ENCODE measurements at places on chromosomes 2 and 18.

DNA sequence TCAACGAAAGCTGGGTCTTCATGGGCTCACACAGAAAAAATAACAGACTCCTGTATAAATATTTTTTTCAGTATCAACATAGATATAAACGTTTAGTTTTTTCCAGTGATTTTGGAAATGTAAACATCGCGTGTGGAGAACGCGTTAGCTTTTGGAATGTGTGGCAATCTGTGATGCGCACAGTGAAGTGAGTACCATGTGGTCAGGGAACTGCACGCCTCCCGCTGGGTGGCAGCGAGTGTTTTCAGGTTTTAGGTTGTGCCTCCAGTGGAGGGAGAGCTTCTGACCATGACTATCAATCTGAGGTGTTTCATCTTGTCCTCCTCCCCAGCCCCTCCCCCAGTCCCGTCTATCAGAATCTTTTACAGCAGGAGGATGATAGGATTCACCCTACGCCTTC is 127.8 kb downstream of the ARHGAP28 start:
- no peak for DNase-seq

DNA sequence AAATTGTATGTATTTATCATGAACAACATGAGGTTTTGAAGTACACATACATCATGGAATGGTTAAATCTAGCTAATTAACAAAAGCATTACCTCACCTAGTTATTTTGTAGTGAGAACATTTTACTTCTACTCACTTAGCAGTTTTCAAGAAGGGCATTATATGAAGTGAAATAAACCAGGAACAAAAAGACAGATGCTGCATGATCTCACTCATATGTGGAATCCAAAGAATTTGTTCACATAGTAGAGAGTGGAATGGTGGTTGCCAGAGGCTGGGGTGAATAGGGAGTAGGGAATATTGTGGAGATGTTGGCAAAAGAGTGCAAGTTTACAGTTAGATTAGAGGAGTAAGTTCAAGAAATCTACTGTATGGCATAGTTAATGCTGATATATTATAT is 292.0 kb downstream of the ASXL3 start:
- no peak for DNase-seq

DNA sequence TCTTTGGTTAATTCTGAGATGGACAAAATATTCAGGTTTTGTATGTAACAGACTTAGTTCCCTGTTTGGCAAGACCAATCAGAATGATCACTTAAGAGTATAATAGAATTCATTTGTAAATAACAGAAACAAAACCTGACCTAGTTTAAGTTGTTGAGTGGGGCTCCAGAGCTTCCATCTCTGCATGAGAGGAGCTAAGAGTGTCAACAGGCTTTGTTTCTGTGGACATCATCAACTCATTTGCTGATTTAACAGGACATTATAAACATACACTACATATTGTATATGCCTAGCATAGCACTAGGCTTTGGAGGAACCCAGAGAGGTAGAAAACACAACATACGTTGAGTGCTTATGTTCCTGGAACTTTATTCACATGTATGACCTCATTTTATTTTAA is 75.3 kb upstream of the TRIB2 start:
- DNase-seq = no peak

GRCh38 chr2:143231254-143231645 is 102.0 kb downstream of the ARHGAP15 start:
- DNase-seq = no peak

DNA sequence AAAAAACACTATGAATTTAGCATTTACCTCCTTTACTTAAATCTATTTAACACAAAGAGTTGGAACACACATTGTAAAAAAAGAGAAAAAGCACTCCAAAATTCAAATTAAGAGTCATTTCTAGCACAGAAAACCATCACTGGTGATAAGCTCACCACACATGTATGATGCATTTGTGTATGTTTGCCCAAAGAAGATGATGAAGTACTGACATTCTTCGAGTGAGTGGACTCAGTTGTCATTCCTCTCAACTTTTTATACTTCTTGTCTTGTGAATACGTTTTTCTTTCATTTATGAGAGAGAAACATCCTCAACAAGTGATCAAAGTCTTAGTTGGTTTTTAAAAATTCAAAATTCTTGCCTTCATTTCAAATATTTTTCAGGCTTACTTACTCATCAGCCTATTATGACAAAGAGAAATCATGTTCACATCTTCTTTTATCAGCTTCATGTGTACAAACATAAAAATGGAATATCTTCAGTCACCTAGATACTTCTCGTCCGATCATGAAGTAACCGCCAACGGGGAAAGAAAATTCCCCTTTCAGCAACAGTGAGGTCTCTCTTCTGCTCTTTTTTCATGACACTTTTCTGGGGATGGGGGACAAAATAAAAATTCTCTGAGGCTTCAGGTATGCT is 1.5 kb downstream of the DSEL start:
- DNase-seq = no peak

DNA sequence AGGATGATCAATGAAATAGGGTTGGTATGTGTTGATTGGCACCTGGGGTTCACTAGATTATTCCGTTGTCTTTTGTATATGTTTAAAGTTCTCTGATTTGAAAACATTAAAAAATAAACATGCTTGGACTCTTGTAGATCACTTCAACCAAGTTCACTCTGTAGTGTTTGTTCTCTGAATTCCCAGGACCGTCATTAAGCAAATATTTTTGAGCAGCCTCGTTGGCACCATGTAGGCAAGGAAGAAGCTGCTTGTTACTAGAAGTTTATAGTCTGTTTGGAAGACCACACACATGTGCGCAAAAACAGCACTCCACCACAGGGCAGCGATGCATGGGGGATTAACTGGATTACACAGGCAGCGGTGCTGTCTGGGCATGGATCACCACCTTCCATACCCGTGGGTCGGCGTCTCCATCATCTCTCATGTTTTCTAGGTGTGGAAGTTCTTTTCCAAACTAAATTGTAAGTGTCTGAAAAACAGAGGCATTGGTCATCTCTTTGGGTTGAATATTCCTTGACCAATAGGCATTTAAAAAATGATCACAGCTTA is 212.2 kb downstream of the FHOD3 start:
- no peak for DNase-seq

DNA sequence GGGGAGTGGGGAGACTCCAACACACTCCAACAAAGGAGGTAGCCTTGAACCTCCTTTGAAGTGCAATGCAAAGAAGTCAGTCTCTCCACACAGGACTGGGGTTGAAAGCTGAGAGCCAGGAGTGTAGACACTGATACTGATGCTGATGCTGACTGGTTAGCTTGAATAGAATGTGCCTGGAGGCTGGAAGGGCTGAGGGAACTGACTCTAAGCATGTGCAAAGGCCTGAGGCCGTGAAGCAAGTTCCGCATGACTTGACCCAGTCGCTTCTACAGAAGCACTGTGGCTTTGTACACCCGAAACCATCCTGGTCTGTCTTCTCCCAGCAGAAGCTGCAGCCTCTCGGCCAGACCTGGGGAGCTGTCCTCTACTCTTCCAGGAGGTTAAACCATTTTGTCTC is 10.4 kb downstream of the FOXI3 start:
- DNase-seq = no peak

- no peak for DNase-seq
Observed at GRCh38 chr18:939958-940357, 35.3 kb downstream of the ADCYAP1 start.

DNA sequence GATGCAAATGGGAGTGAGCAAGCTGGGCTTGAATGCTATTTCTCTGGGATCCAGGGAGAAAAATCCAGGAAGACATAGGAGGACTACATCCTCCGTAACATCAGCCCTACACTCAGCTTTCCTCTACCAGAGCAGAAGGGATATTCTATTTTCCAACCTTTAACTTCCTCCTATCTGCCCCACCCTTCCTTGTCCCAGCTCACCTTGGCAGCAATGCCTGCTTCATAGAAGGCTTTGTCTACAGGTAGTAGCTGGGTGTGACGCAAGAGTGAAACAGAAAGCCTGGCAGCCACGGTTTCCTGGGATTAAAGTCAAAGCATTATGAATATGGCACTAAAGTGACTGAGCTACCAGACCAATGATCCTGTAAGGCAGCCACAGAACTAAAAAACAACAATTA is 3.9 kb downstream of the KRTCAP3 start:
- no peak for DNase-seq

GRCh38 chr2:205043285-205043684 is 498.0 kb downstream of the PARD3B start:
- no peak for DNase-seq

GRCh38 chr2:185618625-185619024 is 120.0 kb upstream of the FSIP2 start:
- no peak for DNase-seq

GRCh38 chr2:97747285-97747684 is 33.9 kb downstream of the ZAP70 start:
- DNase-seq = no peak

DNA sequence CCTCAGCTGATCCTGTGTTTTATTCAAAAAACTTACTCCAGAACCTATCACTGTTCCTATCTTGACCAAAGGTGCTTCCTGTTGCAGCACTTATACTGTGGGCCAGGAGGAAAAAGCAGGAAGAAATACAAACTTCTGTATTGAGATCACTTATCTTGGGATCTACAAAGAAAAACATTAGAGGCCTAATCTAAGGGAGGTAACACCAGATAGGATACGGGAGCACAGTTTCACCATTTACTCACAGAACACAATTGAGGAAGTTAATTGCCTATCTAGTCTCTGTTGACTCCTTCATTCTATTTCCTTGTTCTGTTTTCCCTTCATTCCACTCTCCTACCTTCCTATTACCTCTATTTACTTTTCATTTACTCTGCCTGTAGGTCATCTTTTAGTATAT is 287.2 kb upstream of the LINC00305 start:
- no peak for DNase-seq

- no peak for DNase-seq
Observed at GRCh38 chr18:9827793-9828505, 57.8 kb upstream of the TXNDC2 start.

- DNase-seq = no peak
Observed at GRCh38 chr2:179655627-179656026, 205.8 kb downstream of the ZNF385B start.

- no peak for DNase-seq
Observed at GRCh38 chr18:48921305-48922225, 29.2 kb downstream of the SMAD7 start.

GRCh38 chr2:8510519-8510918 is 171.3 kb upstream of the ID2 start:
- DNase-seq = no peak

DNA sequence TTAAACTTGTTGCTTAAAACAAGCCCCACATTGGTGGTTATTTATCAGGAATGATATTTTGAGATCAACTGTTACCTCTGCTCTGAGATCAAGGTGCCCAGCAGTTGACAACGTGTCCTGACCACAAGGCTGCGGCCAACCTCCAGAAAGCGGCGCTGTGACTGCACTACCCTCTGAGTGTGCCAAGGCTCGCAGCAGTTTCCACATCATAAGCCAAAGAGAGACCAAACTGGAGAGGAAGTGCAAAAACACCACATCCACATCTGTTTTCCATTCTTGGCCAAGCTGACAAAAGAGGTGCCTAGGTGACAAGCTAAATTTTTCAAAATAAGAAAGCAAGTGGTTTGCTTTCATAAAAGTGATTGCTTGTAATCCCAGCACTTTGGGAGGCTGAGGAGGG is 410.8 kb upstream of the POU3F3 start:
- DNase-seq = no peak

DNA sequence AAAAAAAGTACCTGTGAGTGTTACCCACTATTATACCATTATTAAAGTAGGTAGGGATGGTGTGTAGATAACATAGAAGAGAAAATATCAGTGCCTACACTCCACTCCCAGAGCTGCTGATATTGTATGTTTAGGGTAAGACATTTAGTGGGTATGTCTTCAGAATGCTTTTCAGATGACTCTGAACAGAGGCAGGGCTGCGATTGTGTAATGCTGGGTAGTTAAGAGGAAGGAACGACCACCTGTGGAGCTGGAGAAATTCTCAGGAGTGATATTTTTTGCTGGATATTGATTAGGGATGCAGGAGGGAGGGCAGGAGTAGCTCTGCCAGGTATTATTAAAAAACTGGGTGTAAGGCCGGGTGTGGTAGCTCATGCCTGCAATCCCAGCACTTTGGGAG is 2.8 kb downstream of the CNOT11 start:
- no peak for DNase-seq

GRCh38 chr2:24543252-24543651 is 52.2 kb downstream of the NCOA1 start:
- DNase-seq = no peak

DNA sequence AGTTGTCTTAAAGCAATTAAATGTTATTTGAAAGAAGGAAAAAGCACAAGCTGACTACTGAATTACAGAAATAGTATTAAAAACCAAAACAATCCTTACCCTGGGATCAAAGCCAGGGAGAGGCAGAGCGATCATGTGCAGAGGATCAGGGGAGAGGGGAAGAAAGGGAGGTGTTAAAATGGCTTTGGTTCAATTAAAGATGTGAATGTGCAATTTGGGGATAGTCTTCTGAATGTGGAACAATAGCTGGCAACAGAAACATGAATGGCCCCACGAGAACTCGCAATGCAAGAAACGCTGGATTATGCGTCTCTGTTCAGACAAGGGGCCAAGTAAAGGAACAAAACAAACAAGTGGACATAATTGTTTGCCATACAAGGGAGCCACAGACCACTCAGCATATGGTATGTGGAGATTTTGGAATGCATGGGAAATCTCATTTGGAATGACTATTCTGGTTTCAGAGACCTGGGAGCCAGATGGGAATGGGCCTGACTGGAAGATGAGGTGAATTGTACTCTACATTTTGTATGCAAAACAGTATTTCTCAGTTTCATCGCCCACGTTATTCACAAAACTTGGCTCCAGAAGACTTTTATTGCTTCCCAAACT is 155.4 kb downstream of the SLC4A3 start:
- no peak for DNase-seq

DNA sequence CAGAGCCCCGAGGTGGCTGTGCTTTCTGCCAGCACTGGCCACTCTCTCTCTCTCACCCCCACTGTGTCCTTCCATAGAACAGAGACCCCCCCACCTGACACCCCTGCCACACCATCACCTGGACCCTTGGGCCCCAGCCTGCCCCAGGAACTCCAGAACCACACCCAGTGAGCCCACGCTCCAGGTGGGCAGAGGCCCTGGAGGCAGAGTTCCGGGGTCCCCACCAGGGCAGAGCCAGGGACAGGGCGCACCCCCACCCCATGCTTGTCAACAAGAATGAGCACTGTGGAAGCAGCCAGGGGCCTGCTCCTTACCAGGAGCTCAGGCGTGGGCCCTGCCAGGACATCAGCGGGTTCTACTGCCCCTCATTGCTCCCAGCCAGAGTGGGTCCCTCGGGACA is 14.6 kb downstream of the PASK start:
- no peak for DNase-seq

GRCh38 chr18:57242285-57242684 is 95.4 kb downstream of the BOD1L2 start:
- no peak for DNase-seq

- no peak for DNase-seq
Observed at GRCh38 chr2:148552675-148553331, 91.7 kb upstream of the EPC2 start.

DNA sequence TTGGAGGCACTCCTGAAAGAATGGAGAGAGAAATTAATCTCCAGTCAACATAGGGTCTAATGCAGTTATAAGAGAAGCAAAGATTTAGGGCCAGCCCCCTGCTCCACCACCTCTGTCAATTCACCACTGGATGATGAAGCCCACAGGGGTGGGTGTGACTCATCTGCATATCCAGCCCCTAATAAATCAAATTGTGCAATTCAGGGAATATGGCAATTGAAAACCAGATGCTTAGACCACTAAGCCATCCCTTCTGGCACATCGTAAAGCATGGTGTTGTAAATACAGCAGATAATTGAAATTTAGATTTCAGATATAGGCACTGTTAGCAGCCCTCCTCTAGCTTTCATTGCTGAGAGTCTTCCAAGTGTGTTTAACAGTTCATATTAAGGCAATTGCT is 541.4 kb downstream of the PARD3B start:
- no peak for DNase-seq
